ENCODE measurements at places on chromosomes 11 and 22.
A peak's percentile ranks its signal among the peaks of the same experiment; 100 is the strongest.

- peak; percentile 96 for DNase-seq
Observed at GRCh38 chr11:57778318-57779037, 16.9 kb downstream of the CTNND1 start.

GRCh38 chr11:118938491-118939403 is 13.0 kb upstream of the BCL9L start:
- DNase-seq = no peak

GRCh38 chr22:28072066-28072465 is 153.0 kb upstream of the PITPNB start:
- DNase-seq = no peak

- DNase-seq = no peak
Observed at GRCh38 chr11:1072116-1072820, 2.4 kb upstream of the MUC2 start.

- DNase-seq = no peak
Observed at GRCh38 chr22:35053060-35053835, 12.7 kb upstream of the ISX start.

- DNase-seq = no peak
Observed at GRCh38 chr11:120208777-120209176, 2.1 kb upstream of the OAF start.

DNA sequence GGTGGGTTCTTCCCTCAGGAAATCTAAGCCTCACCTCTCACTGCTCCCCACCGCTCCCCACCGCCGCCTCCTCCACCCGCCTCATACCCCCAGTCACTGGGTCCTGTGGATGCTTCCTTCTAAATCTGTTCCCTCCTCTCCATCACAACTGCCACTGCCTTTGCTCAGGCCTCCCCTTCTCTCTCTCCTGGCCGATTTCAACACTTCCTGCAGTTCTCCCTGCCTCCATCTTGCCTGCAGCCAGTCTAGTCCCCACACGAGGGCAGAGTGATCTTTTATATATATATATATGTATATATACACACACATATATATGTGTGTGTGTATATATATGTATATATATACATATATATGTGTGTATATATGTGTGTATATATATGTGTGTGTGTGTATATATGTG is 27.8 kb downstream of the CREB3L1 start:
- DNase-seq = no peak

GRCh38 chr11:117127171-117127901 is 16.8 kb upstream of the PAFAH1B2 start:
- DNase-seq = no peak

- no peak for DNase-seq
Observed at GRCh38 chr22:37115032-37115431, 5.5 kb upstream of the TMPRSS6 start.

DNA sequence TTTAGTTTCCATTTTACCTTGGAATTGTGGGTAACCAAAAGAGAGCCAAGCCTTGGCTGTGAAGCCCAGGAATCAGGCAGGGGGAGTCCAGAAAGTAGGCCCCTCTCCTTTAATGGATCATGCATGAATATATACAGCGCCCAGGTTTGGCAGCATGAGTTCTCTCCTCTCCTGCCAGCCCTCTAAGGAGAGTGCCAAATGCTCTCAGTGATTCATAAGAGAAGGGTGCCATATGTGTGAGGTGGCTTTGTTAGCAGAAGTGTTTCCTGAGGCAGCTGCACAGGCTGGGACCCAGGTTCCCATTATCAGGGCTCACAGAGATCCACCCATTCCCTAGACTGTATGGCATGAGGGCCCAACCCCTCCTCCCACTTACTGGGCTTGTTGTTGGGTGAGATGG is 52.3 kb upstream of the SCUBE2 start:
- no peak for DNase-seq

- DNase-seq = no peak
Observed at GRCh38 chr11:36105743-36106581, 162.1 kb downstream of the LDLRAD3 start.

GRCh38 chr11:118885831-118886565 is 2.3 kb downstream of the CXCR5 start:
- no peak for DNase-seq

DNA sequence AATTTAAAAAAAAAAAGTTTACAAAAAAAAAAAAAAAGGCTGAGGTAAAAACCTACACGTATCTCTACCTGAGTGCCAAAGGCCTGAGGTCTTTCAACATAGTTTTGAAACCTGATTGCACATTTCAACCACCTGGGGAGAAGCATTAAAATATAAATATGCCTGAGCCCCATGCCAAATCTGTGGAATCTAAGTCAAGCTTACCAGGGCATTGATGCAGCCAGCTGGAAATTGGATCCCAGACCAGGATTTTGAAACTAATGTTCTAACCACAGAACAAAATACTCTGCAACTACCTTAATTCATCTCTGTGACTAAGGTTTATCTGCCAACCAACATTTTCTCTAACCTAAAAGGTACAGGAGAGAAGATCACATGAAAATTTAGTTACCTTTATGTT is 38.8 kb upstream of the CHRNA10 start:
- DNase-seq = peak; percentile 25

- DNase-seq = no peak
Observed at GRCh38 chr11:2440646-2441045, 3.7 kb downstream of the TRPM5 start.

DNA sequence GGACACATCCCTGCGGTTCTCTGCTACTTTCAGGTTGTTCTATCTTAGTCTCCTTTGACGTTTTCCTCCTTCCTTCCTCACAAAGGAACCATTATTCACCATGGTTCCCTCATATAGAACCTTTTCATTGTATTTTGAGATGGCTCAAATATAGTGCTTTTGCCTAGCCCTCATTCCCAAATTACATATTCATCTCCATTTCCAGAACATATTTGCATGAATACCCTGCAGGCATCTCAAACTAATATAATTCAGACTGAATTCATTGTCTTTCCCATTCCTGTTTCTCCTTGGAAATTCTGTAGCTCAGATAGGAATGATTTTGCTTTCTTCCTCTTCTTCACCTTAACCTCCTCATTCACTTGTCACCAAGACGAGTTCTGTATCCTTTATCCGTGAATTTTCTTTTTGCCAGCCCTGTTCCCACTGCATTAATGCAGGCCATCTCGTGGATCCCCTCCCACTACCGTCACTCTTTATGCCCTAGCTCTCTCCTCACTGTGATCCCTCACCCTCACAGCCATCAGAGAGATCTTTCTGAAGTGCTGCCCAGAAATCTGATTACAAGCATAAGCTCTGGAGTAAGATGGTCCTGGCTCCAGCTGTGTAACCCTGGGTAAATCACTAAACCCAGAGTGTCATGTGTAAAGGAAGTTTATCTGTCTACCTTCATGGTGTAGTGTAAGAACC is 23.3 kb downstream of the PIWIL4 start:
- DNase-seq = no peak
